SK-N-SH treated with all-trans-retinoic acid at 6 μM for 48 hours (cell line): ENCODE measurements at places on chromosomes 7 and 10.

- no peak for ATAC-seq
Observed at GRCh38 chr10:36730316-36730715, 395.1 kb upstream of the ANKRD30A start.

DNA sequence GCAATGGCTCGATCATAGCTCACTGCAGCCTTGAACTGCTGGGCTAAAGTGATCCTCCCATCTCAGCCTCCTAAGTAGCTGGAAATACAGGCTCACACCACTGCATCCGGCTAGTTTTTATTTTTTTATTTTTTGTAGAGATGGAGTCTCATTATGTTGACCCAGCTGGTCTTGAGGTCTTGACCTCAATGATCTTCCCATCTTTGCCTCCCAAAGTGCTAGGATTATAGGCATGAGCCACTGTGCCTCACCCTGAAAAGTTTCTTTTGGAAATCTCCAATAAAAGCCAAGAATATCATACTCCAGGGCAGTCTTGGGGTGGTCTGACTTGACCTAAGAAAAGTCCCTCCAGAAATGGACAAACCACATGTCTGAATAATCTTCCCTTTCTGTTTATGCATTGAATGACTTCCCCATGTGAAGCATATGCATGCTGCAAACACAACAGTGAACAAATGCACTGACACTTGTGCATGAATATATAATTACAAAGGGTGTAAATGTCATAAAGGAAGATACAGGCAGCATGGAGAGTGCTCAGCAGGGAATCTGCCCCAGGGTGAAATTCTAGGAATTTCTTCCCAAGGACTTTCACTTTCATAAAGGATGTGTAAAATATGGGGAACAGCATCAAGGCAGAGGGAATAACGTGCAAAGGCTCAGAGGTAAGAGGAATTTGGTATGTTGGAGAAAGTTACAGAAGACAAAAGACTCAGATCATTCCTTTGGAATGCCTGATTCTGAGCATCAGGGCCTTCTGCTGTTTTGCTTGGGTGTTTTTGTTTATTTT lies 142.4 kb upstream of the LYZL1 start:
- no peak for ATAC-seq

- peak; percentile 86 for ATAC-seq
Observed at GRCh38 chr7:30074422-30075030, 46.3 kb downstream of the PLEKHA8 start.

- no peak for ATAC-seq
Observed at GRCh38 chr7:16423761-16424160, 2.4 kb upstream of the CRPPA start.

- no peak for ATAC-seq
Observed at GRCh38 chr7:46071076-46071475, 150.0 kb upstream of the IGFBP3 start.

DNA sequence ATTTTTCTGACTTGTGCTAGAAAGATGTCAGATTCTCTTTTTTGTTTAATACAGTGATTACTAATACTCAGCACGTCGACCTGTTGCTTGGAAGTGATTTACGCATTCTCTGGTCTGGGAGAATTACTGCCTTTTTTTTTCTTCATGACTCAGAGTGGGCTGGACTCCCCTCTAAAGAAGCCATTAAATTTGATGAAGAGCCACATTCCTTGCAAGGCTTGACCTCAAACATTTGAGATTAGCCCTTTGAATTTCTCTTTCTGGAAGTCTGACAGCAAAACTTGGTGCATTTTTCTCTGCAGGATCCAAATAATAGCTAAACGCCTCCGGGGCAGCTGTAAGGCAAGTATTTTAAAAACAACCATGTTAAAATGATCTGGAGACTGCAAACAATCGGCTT lies 171.6 kb downstream of the GALNT17 start:
- no peak for ATAC-seq

DNA sequence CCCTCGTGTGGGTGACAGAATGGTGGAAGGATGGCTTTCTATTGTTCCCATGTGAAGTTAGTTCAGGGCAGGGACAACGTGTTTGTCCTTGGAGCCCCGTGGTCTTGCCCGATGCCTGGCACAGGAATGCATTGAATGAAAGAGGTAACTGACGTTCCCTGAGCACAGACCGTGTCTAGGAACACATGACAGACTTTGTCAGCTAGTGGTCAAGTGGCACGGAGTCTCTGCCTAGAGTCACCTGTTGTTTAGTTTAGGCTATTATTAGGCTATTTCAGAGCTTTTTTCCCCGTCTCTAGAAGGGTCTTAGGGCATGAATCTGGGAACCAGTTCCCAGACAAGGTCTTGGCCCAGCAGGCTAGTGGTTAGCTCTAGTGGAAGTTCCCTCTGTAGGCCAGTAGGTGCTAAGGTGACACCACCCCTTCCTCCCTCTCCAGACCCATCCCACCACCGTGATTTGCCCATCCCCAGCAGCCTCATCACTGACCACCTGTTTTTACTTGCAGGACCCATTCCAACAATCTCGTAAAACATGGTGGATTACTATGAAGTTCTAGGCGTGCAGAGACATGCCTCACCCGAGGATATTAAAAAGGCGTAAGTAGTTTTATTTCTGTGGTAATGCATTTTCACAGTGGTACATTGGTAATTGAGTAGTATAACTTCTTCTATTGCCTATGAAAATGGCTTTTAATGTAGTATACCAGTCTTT lies 21.4 kb downstream of the DNAJB6 start:
- no peak for ATAC-seq

GRCh38 chr10:117226813-117227451 lies 14.0 kb upstream of the SLC18A2 start:
- peak; percentile 64 for ATAC-seq

DNA sequence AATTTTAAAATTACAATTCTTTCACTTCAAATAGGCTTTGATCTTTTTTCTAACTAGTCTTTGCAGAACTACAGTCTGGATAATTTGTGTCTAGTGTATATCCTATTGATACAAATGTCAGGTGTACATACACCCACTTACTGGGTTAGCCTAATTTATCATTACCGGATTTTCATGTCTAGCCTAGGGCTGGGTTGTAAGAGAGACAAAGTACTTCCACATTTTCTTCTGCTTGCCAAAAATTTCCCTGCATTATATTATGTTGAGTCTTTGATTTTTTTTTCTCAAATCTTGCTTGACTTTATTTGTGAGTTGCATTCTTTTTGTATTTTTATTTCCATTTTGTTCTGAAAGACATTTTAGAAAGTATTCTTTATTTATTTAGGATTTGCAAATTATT lies 284.8 kb upstream of the FZD8 start:
- no peak for ATAC-seq

- ATAC-seq = no peak
Observed at GRCh38 chr7:152144557-152145245, 119.2 kb downstream of the GALNT11 start.

GRCh38 chr10:73167458-73167782 lies 388 bp downstream of the ECD start:
- ATAC-seq = no peak

DNA sequence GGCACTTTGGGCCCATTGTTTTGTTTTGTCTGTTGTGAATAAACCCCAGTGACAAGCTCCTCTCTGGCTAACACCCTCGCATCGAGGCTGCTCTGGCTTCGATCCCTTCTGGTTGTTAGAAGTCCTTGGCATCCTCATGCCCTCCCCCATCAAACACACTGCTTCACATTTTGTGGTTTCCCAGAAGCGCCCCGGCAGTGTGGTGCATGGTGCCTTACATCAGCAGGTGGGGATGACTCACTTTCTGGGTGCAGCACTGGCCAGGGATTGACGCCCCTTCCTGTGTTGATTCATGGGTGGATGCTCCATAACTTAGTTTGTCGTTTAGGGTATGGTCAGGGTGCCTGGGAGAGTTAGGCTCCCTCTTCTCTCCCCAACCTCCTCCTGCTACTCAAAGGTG lies 51.4 kb downstream of the PLPP4 start:
- peak; percentile 73 for ATAC-seq

DNA sequence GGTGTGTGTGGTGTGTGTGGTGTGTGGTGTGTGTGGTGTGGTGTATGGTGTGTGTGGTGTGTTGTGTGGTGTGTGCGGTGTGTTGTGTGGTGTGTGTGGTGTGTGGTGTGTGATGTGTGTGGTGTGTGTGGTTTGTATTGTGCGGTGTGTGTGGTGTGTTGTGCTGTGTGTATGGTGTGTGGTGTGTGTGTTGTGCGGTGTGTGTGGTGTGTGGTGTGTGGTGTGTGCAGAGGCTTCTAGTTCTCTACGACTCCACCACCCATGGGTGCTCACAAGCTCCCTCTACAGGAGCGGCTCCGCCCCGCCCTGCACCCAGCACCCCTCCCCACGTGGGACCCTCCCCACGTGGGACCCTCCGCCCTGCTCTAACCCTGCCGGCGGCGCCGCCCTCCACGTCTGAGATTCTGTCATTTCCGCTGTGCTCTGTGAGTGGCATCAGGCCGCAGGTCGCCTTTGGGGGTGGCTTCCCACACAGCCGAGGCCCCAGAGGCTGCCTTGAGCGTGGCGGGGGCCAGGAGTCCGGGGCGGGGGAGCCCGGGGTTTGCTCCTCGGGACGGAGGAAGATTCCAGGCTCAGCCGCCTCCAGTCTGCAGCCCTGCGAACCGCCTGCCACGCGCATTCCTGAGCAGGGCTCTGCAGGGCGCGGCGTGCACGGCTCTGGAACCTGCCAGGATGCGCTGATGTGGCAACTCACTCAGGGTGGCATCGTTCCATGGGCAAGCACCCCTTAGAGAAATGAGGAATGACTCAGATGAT lies 37.0 kb upstream of the DNAJB6 start:
- peak; percentile 15; the same call in 2 of the 3 replicates for ATAC-seq

DNA sequence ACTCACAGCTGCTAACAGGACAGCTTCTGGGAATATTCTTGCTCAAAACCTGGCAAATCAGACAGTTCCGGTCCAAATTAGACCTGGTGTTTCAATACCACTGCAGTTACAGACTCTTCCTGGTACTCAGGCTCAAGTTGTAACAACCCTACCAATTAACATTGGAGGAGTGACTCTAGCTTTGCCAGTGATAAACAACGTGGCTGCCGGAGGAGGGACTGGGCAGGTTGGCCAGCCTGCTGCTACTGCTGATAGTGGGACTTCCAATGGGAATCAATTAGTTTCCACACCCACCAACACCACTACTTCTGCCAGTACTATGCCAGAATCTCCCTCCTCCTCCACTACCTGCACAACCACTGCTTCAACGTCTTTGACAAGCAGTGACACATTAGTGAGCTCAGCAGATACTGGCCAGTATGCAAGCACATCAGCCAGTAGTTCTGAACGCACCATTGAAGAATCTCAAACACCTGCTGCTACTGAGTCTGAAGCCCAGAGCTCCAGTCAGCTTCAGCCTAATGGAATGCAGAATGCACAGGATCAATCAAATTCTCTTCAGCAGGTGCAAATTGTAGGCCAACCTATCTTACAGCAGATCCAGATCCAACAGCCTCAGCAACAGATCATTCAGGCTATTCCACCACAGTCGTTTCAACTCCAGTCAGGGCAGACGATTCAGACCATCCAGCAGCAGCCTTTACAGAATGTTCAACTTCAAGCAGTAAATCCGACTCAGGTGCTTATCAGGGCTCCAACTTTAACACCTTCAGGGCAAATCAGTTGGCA lies 2.1 kb downstream of the SP4 start:
- no peak for ATAC-seq

- no peak; the same call in 2 of the 3 replicates for ATAC-seq
Observed at GRCh38 chr10:78706726-78707540, 361.8 kb upstream of the ZMIZ1 start.

DNA sequence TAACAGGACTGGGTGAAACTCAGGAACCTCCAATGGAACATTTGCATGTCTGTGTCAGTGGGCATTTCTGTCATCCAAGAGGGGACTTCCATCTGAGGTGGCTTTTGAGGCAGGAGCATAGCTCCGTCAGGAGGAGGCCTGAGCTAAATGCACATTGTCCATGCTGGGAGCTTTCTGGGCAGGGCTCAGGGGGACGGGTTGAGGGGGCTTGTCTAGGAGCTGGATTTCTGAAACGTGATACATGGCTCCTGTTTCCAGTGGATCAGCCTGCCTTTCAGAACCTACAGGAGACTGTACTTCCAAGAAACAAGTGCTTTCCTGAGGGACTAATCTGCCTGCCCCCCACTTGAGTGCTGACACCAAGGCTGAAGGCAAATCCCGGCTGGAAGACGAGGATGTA lies 40.5 kb upstream of the GDF10 start:
- ATAC-seq = no peak

- peak; percentile 33; the same call in 2 of the 3 replicates for ATAC-seq
Observed at GRCh38 chr7:142611566-142612236, 137.6 kb upstream of the PRSS1 start.

- no peak for ATAC-seq
Observed at GRCh38 chr10:113382691-113383090, 170.2 kb upstream of the HABP2 start.

GRCh38 chr7:90980545-90980944 lies 283.7 kb upstream of the FZD1 start:
- no peak for ATAC-seq

DNA sequence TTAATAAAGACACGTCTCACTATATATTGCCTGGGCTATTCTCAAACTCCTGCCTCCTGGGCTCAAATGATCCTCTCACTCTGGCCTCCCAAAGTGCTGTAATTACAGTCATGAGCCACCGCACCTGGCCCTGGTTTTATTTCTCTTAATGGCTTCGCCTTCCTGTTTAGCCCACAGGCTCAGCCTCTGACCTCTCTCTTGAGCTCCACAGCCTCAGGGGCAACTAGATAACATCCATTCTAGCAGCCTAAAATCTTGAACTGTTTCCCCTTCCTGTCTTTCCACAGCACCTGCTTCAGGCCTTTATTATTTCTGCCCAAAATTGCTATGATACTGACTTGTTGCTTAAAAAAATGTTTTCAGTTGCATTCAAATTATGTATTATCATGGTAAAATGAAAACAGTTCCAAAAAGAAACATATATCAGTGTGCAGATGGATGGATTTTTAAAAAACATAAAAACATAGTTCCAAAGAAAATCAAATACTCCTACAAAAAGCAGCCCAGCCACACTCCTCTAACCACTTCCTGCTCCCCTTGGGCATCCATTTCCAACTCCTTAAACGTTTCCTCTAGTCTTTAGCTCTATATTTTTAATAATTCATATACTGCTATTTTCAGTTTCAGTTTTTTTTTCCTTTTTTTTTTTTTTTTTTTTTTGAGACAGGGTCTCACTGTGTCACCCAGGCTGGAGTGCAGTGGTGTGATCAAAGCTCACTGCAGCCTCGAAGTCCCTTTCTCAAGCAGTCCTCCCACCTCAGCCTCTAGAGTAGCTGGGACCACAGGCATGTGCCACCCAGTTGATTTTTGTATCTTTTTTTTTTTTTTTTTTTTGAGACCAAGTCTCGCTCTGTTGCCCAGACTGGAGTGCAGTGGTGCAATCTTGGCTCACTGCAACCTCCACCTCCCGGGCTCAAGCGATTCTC lies 5.1 kb upstream of the BAZ1B start:
- no peak for ATAC-seq

DNA sequence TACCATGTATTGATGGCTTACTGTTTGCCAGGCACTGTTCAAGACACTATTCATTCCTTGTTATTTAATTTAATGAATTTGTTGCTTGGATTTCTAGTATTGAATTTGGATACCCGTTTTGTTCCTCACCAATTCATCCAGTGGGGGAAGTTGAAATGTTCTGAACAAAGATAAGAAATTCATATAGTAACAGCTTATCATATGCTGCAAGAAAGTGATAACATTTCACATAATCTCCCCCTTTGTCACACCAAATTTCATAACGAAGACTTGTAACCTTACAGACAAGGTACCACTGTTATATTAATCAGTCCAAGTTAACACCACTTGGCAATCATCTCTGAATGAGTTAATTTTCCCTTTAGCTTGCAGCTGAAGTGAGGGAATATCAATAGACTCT lies 42.1 kb downstream of the SCIN start:
- ATAC-seq = no peak
